ENCODE measurements at places on chromosomes 13 and 19.

GRCh38 chr13:43546251-43546650, 240.5 kb downstream of the ENOX1 start:
- DNase-seq = no peak

- DNase-seq = no peak
These were observed 109.5 kb upstream of the FNDC3A start for GRCh38 chr13:48866249-48866648.

- no peak for DNase-seq
These were observed 226.1 kb downstream of the RFC3 start for GRCh38 chr13:34044041-34044440.

DNA sequence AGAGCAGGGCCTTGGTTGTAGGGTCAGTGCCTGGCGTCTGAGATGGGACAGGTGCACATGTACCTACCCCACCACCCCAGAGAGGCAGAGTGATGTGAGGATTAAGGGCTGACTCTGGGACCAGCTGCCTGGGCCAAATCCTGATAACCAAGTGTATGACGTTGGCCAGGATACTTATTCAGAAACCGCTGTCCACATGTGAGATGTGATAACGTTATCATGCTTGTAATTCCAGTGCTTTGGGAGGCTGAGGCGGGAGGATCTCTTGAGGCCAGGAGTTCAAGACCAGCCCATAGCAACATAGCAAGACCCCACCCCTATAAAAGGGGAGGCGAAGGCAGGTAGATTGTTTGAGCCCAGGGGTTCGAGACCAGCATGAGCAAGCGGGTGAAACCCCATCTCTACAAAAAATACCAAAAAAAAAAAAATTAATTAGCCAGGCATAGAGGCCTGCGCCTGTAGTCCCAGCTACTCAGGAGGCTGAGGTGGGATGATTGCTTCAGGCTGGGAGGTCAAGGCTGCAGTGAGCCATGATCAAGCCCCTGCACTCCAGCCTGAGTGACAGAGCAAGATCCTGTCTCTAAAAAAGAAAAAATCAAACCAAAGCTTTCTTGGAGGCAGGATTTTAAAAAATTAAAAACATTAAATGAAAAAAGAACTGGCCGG, 10.0 kb downstream of the ADGRE5 start:
- DNase-seq = no peak

Data from NCI-H2171 (cell line).